Skeletal muscle tissue (tissue), 5 donors: ENCODE measurements at places on chromosomes 7 and 10. TPM values are rescaled to one million over a fixed set of nuclear protein-coding genes. Genes with fewer than 3 reads are reported as not detected.

The WNT8B gene
- total RNA-seq = not detected

The GATA3 gene
- total RNA-seq = 0.52 TPM

The TAX1BP1 gene
- 24.5 TPM for total RNA-seq

The MAT1A gene
- not detected for total RNA-seq

The EVX1 gene
- total RNA-seq = not detected
